ENCODE measurements at places on chromosomes 16 and 17.
A peak's percentile ranks its signal among the peaks of the same experiment; 100 is the strongest.

DNA sequence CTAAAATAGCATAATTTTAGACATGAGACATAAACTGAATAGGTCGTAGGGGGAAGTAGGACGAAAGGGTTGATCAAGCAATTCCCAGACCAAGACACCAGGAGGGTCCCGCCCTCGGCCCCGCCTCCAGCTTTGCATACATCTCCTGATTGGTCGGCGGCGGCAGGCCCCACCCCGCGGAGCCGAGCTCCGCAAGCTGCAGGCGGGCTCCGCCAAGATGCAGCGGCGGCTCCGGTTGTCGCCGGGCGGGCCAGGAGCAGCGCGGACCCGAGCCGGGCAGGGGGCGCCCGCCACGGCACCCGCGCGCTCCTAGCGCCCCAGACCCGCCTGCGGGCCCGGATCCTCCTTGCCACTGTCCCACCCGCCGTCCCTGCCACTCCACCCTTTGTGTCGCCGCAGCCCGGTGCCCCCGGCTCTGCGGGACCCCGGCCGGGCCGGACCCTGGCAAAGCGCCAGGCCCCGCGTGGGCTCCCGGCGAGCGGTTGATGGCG is at the start of gene CDR2L:
TSS of gene CDR2L (plus strand) at position 215 of the 491 bp plus-strand sequence. CDS start 412 bp downstream, outside the sequence.
- DNase-seq, result peak; percentile 89

DNA sequence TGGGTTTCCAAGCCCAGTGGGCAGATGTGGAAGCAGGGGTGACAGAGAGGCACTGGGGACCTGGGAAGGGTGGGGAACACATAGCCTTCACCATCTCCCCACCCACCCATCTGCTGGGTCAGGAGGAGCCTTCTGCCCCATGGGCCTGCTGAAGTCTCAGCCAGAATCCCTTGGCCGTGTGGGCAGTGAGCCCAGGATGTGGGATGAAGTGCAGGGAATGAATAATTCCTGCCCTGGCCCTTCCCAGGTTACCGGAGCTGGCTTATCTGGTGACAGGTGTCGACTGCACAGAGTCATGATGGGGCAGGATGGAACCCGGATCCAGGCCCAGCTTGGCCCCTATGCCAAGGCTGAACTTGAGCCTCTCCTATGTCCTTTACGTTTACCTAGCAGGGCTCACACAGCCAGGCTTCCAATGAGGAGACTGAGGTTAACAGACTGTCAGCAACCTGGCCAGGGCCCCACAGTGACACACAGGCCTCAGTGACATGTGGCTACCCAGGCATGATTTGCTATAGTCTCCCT is 17.5 kb downstream of the ATP2A3 start:
- no peak for DNase-seq

DNA sequence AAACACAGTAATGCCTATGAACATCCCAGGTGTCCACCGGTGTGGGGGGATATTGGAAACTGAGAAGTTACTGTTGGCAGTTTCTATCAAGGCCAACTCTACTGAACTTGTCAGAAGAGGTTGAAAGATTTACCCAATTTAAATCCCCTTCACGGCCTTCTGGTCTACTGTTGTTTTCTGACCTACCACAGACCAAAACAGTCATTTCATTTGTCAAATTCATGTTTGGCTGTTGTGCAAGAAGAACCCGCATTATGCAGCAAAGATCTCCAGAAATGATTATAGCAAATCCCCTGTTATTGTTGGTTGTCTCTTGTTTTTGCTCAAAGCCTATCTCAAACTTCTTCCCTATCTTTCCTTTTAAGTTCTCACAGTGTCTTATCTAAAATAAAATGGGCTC is 73.1 kb upstream of the MAF start:
- DNase-seq, result no peak

- DNase-seq, result no peak
These were observed 1.5 kb downstream of the ITGAL start for GRCh38 chr16:30474074-30474452.

GRCh38 chr17:78368854-78369495 is 9.1 kb upstream of the SOCS3 start:
- DNase-seq, result no peak

- DNase-seq, result no peak
These were observed 10.2 kb downstream of the HOXB1 start for GRCh38 chr17:48520631-48521079.

GRCh38 chr17:17783116-17783824 is 53.5 kb downstream of the SREBF1 start:
- DNase-seq, result peak; percentile 52

DNA sequence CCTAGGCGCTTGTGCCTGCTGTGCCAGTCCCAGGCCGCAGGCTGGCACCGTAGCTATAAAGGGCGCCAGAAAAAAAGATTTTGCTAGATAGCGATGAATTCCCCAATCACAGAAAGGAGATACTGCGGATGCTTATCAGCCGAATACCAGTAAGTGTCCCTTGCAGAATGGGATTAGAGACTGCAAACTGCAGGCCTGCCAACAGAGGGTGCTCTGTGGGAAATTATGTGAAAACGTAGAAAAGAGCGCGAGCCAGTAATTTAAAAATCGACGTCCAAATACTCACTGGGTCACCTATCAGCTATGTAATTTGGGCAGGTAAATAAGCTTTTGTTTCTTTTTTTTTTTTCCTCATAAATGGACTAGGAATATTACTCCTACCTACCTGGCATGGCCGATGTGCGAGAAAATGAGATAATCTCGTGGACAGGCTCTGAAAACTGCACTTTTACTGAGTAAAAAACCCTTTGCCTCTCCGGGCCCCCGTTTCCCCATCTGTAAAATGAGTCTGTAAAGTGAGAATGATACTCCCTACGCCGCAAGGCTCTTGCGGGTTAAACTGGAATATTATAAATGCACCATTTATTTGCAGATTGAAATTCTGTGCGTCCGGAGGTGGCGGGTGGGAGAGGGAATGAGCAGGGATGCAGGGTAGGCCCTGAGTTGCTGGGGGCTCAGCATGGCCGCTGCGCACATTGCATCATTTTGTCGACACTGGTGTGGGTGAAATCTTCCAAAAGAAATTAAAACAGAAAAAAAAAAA is 1.2 kb upstream of the COG1 start:
- DNase-seq, result peak; percentile 81

GRCh38 chr17:3959921-3960601 is 4.2 kb downstream of the ATP2A3 start:
- peak; percentile 68 for DNase-seq

DNA sequence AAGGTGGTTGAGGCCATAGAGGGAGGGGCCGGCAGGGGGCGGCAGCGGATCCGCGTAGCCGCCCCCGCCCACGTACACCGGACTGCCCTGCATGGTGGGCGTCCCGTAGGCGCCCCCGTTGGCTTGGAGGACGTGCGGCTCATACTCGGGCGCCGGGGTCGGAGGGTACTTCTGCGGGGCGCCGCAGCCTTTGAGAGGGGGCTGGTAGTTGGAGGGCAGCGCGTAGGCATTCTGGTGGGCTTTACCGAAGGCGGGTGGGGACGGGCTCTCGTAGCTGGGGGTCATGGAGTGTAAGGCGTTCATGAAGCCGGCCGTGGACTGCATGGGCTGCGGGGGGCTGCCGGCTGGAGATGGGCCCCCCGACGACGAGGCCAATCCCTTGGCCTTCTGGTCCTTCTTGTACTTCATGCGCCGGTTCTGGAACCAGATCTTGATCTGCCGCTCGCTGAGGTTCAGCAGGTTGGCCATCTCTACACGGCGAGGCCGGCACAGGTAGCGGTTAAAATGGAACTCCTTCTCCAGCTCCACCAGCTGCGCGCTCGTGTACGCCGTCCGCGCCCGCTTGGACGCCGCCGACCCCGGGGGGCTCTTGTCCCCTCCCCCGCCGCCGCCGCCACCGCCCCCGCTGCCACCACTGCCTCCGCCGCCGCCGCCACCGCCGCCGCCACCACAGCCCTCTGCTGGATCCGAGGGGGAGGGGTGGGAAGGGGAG is 5.7 kb upstream of the HOXB2 start:
- no peak for DNase-seq

- no peak for DNase-seq
These were observed 173.0 kb upstream of the TOM1L1 start for GRCh38 chr17:54727624-54728023.

DNA sequence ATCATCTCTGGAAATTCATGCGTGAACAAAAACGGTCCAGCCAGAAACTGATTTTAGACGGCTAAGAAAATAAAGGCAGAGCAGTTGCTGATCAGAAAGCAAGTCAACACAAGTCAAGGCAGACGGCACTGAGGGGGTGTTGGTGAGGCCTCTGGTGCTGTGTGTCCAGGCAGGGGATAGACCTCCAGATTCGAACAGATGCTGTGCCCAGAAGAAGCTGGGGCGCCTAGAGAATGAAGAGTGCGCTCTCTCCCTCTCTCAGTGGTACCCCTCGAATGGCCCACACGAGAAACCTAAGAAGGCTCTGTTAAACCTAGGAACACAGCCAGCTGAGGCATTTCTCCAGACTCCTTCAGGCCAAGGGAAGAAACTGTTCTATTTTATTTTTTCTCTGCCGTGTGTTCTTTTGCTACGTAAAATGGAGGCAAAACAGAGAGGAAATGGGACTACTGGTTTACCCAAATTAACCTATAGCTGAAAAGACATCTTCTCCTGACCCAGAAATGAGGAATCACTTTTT is 178.3 kb downstream of the PMP22 start:
- DNase-seq, result no peak

DNA sequence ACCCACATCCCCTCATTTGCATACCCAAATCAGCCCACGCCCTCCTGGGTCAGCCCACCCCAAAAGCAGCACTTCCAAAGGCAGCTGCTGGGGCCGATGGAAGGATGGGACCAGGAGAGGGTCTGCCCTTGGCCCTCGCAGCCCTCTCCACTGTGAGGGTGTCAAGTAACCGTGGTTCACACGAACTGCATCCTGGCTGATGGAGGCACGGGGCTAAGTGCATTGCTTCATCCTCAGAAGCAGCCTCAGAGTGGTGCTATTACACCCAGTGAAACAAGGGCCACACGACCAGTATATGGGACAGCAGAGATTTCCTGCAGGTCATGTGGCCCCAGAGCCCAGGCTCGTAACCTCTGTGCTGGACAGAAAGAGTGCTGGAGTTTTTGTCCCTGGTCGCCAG is 13.2 kb upstream of the ATP2A3 start:
- DNase-seq, result no peak

DNA sequence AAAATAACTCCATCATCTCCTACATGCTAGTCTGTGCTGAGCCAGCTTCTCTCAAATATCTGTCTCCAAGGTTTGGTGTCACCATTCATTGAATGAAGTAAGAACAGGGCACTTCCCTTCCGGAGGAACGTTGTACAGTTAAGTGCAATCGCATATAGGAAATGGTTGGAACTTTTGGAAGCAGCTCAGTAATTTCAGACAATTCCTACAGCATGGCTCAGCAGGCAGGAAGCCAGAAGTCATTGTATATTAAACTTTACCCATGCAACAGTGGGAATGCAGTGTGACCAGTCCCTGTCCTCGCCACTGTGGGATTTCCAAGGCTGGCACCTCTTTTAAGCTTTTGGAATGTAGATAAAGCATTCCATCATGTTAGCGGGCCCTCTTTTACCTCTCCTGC is 51.1 kb upstream of the MYH2 start:
- DNase-seq, result no peak

DNA sequence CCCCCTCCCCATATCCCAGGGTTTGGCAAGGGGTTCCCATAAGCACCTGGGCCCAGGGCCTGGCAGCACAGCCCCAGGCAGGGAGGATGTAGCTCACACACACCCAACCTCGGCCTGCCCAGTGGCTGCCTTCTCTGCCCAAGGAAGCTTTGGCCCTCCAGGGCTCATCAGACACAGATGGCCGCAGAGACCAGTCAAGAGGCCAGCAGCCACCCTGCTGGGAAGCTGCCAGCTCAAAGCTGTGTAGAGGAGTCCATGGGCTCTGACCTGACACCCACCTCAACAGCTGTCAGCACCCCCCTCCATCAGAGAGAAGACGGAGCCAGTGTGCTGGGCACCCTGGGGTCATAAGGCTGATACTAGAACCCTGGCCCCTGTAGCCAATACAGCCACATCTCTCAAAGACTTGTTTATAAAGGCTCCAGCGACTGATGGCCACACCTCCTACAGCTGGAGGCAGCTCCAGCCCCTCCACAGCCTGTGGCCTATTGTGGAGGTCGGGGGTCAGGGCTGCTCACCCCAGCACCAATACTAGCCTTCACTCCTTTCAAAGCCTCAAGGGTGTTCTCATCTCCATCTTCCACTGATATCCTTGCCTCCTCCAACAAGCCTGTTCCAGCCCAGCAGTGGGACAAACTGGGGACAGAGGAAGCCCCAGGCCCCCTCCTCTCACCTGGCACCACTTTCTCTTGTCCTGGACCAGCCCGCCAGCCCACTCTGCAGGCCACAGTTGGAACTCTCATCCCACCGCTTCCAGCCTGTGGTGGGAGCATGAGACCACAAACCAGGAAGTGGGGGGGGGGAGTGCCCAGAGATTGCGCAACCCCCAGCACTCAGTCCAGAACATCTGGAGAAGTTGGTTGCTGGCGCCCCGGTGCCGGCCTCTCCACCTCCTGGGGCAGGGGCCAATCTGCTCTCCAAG is 2.2 kb upstream of the MPG start:
- DNase-seq, result peak; percentile 12

DNA sequence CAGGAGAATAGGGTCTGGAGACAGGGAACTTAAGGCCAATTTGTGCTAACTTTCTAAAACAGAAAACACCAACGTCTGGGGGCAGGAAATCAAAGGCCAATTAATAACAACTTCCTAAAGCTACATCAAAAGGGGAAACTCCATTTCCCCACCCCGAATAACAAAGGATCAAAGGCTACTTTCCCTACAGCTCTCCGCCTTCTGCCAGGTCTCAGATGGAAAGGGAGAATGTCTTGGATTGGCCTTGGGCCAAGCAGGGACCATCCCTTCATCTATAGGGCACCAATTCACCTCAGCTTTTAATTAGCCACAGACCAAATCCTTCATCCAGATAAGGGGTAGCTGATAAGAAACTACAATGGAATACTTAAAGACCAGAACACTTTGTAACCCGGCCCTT is 116.9 kb upstream of the ZKSCAN2 start:
- DNase-seq, result no peak

DNA sequence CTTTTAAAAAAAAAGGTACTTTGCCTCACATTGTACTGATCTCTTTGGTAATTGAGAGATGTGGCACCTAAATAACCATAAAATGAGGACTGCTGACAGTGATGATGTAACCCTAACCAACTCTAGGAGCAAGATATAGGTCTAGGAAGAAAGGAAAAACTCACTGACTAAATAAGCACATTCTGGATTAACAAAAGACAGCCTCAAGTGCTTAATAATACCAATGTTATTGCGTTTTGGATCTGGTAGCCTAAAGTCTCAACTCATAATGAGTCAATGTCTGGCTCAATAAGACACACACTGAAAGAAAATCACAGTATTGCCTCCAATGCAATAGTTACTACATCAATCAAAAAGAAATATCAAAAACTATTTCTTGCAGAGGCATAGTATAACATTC is 3.0 kb downstream of the ERN1 start:
- no peak for DNase-seq

GRCh38 chr17:31321966-31322365 is 544 bp upstream of the EVI2A start:
- no peak for DNase-seq

GRCh38 chr16:49534901-49535610 is 161.5 kb downstream of the C16orf78 start:
- DNase-seq, result no peak

Measured in NCI-H510A treated with DMSO at 0.1 percent for 48 hours (cell line).